ENCODE measurements at places on chromosomes 11 and 22. TPM values are rescaled to one million over a fixed set of nuclear protein-coding genes. Genes with fewer than 3 reads are reported as not detected.

- peak; percentile 22 for DNase-seq
- H3K4me1 ChIP-seq: peaks cover 28% of the 10 kb centered on the region
- H3K27ac ChIP-seq: peak overlapping the region; percentile 53
- H3K4me3 ChIP-seq: no peak overlapping the region
- H3K27me3 ChIP-seq: no peaks in the 10 kb centered on the region
- H3K36me3 ChIP-seq: no peaks in the 10 kb centered on the region
These were observed 4.4 kb downstream of the SLC2A11 start for GRCh38 chr22:23862103-23862502.

GRCh38 chr11:95147364-95147905 is 57.8 kb downstream of the ENDOD1 start:
- no peaks in the 10 kb centered on the region for H3K27me3 ChIP-seq
- H3K27ac ChIP-seq: no peak overlapping the region
- peaks cover 33% of the 10 kb centered on the region for H3K4me1 ChIP-seq
- H3K4me3 ChIP-seq: no peak overlapping the region

DNA sequence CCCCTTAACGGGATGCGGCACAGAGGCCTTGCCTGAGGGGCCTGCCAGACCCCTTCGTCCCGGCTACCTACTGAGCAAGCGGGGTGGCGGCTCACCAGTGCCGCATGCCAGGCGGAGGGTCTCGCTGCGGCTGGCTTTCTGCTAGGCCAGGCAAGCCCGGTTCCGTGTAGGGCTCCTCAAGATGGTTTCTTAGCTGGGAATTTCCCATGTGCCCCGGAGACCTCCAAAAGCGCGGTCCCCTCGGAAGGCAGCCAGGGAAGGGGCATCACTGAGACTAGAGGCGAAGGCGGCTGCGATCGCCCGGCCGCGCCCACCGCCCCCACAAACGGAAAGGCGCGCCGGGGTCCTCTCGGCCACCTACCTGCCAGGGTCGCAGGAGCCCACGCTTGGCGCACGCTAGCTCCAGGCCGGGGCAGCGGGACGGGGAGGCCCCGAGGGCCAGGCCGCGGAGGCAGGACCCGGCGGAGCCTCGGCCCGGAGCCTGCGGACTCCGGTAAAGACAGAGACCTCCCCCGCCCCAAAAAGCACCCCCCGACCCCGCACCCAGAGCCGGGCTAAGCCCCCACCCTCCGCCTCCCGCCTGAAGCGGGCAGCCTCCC is 23.8 kb downstream of the MICAL3 start:
- peak overlapping the region; percentile 95 for H3K4me3 ChIP-seq
- DNase-seq: peak; percentile 61
- no peaks in the 10 kb centered on the region for H3K27me3 ChIP-seq
- peak overlapping the region; percentile 96 for H3K27ac ChIP-seq

GRCh38 chr11:75014129-75014528 is 25.4 kb downstream of the NEU3 start:
- H3K27me3 ChIP-seq: no peaks in the 10 kb centered on the region
- DNase-seq: no peak
- H3K36me3 ChIP-seq: peaks cover 23% of the 10 kb centered on the region

DNA sequence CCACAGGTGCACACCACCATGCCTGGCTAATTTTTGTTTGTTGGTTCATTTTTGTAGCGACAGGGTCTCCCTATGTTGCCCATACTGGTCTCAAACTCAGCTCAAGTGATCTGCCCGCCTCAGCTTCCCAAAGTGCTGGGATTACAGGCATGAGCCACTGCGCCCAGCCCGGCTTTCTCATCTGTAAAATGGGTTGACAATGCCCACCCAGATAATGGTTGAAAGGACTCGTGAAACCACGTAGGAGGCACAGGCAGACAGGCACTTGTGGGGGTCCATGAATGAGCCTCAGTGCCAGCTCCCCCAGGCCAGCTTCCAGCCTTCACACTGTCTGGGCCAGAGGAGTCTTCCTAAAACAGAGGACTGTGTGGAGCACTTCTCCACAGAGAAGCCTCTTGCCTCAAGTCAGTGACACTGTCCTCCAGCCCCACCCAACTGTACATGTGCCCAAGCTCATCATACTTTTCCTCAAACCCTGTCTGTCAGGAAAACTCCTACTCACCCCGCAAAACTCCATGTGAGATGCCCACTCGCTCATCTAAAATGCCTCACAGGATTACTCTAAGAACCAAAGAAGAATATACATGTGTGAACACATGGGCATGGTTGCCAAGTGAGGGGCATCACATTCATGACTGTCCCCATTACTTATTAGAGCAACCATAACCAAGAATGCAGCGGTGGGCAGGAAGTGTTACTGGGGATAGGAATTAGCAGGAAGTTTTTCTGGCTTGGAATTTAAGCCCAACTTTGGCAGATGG is 32.1 kb upstream of the WNT7B start:
- no peaks in the 10 kb centered on the region for H3K36me3 ChIP-seq
- no peak overlapping the region for H3K4me3 ChIP-seq
- H3K4me1 ChIP-seq: peaks cover 8% of the 10 kb centered on the region
- H3K27ac ChIP-seq: peak overlapping the region; percentile 82

GRCh38 chr11:87358461-87358860 is 320.7 kb downstream of the TMEM135 start:
- DNase-seq: no peak
- no peaks in the 10 kb centered on the region for H3K36me3 ChIP-seq
- H3K27me3 ChIP-seq: no peaks in the 10 kb centered on the region
- H3K4me3 ChIP-seq: no peak overlapping the region

- DNase-seq: no peak
- no peak overlapping the region for H3K4me3 ChIP-seq
- H3K27me3 ChIP-seq: no peaks in the 10 kb centered on the region
- peak overlapping the region; percentile 83 for H3K27ac ChIP-seq
- peaks cover 49% of the 10 kb centered on the region for H3K4me1 ChIP-seq
These were observed 19.1 kb downstream of the TNRC6B start for GRCh38 chr22:40196628-40197360.

The CDK2AP2 gene
- polyA plus RNA-seq: 114 TPM

The BRSK2 gene
- polyA plus RNA-seq: not detected

The P4HA3 gene
- not detected for polyA plus RNA-seq

The TRIM66 gene
- not detected for polyA plus RNA-seq

The SLC5A1 gene
- polyA plus RNA-seq: not detected
